ENCODE measurements at places on chromosomes 6 and 20.

- peak; percentile 30 for DNase-seq
- no peak overlapping the region for H3K27ac ChIP-seq
- no peaks in the 10 kb centered on the region for H3K27me3 ChIP-seq
- H3K4me1 ChIP-seq = peaks cover 11% of the 10 kb centered on the region
- H3K36me3 ChIP-seq = no peaks in the 10 kb centered on the region
These were observed 1081.7 kb downstream of the KIF16B start for GRCh38 chr20:15491575-15491974.

GRCh38 chr6:152696522-152696921, 1.2 kb upstream of the MYCT1 start:
- H3K36me3 ChIP-seq = no peaks in the 10 kb centered on the region
- H3K27me3 ChIP-seq = no peaks in the 10 kb centered on the region
- H3K4me3 ChIP-seq = no peak overlapping the region

GRCh38 chr6:41967312-41968287, 26.0 kb upstream of the CCND3 start:
- DNase-seq = no peak
- no peak overlapping the region for H3K27ac ChIP-seq

GRCh38 chr6:154325142-154325541, 31.5 kb downstream of the IPCEF1 start:
- no peaks in the 10 kb centered on the region for H3K36me3 ChIP-seq
- no peaks in the 10 kb centered on the region for H3K27me3 ChIP-seq

GRCh38 chr20:1702328-1702727, 44.7 kb upstream of the SIRPG start:
- H3K27me3 ChIP-seq = peaks cover 25% of the 10 kb centered on the region
- DNase-seq = no peak

DNA sequence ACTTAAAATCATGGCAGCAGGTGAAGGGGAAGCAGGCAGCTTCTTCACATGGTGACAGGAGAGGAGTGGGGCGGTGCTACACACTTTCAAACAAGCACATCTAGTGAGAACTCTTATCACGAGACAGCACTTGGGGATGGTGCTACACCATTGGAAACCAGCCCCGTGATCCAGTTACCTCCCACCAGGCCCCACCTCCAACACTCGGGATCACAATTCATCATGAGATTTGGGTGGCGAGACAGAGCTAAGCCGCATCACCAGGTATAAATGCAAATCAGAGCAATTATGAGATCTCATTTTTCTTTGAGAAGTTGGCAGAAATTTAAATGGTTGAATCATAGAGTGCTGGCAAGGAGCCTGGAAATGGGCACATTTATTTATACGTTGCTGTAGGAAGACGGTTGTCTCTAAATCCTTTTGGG, 31.4 kb downstream of the IGF2R start:
- H3K36me3 ChIP-seq = no peaks in the 10 kb centered on the region
- no peaks in the 10 kb centered on the region for H3K4me1 ChIP-seq
- DNase-seq = no peak
- no peak overlapping the region for H3K27ac ChIP-seq
- no peak overlapping the region for H3K4me3 ChIP-seq
- H3K27me3 ChIP-seq = no peaks in the 10 kb centered on the region

DNA sequence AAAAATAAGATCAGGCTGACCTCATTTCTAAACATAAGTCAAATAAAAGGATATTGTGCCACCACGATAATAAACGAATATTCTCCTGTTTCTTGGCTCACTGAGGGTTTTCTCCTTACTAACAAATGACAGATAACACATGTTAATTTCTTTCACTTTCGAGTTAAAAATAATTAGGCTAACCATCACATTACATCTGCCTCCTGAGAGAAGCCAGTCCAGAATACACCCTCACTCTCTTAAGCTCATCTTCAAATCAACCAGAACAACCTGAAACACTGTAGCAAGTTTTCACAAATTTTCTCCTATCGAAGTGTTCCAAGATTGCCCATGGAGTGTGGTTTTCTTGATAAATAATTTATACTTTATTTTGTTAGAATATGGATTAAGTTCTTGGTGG, 1285.6 kb upstream of the EYS start:
- no peak for DNase-seq
- H3K4me3 ChIP-seq = no peak overlapping the region
- no peaks in the 10 kb centered on the region for H3K4me1 ChIP-seq
- H3K27me3 ChIP-seq = no peaks in the 10 kb centered on the region
- no peak overlapping the region for H3K27ac ChIP-seq

GRCh38 chr20:39009348-39009747, 47.2 kb downstream of the DHX35 start:
- DNase-seq = no peak
- H3K4me3 ChIP-seq = no peak overlapping the region
- no peaks in the 10 kb centered on the region for H3K36me3 ChIP-seq
- peaks cover 10% of the 10 kb centered on the region for H3K4me1 ChIP-seq

DNA sequence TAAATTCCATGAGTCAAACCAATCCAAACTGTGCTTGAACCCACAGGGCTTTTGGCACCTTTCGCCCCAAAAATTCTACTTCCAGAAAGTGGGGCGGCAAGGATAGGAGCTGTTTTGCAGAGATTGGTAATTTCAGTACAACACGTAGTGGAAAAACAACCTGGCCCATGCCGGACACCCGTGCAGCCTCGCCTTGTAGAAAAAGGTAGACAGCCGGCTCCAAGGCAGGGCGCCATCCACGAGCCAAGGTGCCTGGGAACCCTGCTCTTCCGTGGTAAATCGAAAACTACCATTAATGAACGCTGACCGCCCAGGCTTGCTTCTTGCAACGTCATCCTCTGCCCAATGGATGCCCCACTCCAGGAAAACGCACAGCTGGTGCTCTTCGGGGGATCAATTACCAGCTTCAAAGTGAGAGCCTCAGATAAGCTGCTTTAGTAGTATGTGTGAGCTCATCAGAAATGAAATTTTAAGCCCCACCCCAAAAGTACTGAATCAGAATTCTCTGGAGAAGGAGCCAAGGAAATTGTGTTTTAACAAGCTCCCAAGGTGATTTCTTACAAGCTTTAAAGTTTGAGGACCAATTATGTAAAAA, 1.8 kb downstream of the OOEP start:
- no peaks in the 10 kb centered on the region for H3K27me3 ChIP-seq
- H3K36me3 ChIP-seq = no peaks in the 10 kb centered on the region
- H3K4me3 ChIP-seq = no peak overlapping the region
- no peaks in the 10 kb centered on the region for H3K4me1 ChIP-seq
- no peak for DNase-seq

DNA sequence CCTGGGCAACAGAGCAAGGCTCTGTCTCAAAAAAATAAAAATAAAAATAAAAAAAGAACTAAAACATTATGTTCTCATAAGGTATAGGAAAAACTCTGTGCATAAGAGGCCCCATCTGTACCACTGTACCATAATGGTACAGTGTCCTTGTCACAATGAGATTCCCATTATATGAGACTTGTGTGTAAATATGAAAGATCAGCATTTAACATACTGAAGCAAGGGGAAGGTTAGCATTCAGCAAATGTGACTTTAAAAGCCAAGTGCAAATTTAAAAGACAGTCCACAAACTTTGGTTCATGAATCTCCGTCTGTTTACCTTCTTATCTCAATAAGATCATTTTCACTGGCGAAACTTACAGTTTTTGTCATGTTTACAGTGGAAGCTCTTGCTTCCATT, 16.2 kb downstream of the DSP start:
- H3K36me3 ChIP-seq = no peaks in the 10 kb centered on the region
- no peaks in the 10 kb centered on the region for H3K27me3 ChIP-seq
- no peak overlapping the region for H3K4me3 ChIP-seq
- H3K4me1 ChIP-seq = no peaks in the 10 kb centered on the region
- no peak overlapping the region for H3K27ac ChIP-seq

DNA sequence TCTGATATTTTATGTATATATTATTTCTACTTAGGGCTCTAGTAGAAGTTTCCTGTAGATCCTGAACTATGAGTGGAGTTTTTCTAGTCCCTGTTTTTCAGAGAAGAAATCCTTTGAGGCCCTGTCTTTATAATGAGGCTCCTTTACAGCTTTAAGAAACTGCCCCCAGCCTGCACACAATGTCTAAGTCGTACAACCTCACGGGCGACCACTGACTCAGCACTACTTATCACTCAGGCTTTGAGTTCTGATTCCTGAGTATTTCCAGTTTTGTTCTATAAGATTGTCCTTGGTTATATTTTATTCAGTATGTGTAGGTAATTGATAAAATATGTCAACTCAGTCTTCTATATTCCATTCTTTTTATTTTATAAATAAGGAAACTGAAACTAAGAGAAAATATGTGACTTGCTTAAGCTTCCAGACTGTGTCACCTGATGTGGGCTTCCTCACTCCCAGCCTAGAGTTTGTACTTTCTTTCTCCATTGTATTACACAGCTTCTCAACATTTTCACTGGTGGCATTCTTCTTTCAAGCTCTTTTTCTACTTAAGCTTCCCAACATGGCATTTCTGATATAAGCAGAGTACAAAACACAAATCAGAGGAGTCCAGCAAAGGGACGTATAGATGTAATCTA, 167.0 kb downstream of the TBX18 start:
- H3K4me3 ChIP-seq = no peak overlapping the region
- no peaks in the 10 kb centered on the region for H3K4me1 ChIP-seq
- no peak for DNase-seq
- no peaks in the 10 kb centered on the region for H3K36me3 ChIP-seq
- H3K27ac ChIP-seq = no peak overlapping the region

GRCh38 chr20:50067018-50067417, 45.9 kb downstream of the UBE2V1 start:
- no peak for DNase-seq
- no peak overlapping the region for H3K4me3 ChIP-seq
- H3K36me3 ChIP-seq = no peaks in the 10 kb centered on the region
- H3K27ac ChIP-seq = no peak overlapping the region
- peaks cover 7% of the 10 kb centered on the region for H3K4me1 ChIP-seq
